Stimulated activated CD8-positive, alpha-beta memory T cell treated with anti-CD3 and anti-CD28 coated beads, Interleukin-2, amount 100 ng/mL, for 1 hour (primary cell): ENCODE measurements at places on chromosomes 2 and 18.

DNA sequence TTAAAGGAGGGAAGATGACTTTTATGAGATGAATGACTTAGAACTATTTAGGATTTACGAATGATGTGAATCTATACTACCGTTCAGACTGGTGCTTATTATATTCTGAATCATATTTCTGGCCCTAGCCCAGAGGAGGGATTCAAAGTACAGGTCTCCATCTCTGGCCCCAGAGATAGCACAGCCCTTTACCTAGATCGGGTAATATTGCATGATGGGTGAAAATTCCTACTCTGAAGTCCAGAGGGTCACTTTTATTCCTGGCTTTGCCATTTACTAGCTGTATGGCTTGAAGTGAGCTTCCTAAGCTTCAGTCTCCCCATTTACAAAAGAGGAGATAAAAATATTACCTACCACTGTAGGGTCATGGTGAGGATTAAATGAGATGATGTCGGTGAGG, 135.8 kb upstream of the OSR1 start:
- no peak for DNase-seq

- no peak for DNase-seq
Measured at GRCh38 chr2:32931945-32932709, 14.6 kb upstream of the LTBP1 start.

- DNase-seq: no peak
Measured at GRCh38 chr2:199405241-199405640, 52.5 kb downstream of the SATB2 start.

DNA sequence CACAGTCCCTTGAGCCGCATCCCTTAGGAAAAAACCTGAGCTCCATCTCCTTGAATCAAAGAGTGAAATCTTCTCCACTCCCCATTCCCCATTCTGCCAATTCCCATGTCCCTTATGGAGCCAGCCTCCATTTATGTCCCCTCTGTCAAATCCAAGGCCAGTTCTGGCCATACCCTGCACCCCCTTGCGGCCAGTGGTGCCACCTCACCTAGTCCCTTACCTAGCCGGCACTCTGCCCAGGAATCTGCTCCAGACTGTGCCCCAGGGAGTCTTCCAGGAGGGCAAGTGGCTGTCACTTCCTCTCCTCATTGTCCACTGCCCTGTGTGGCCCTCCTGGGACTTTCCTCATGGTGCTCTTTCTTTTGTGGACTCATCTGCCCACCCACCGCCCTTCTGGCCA, 195.4 kb upstream of the RMP24 start:
- no peak for DNase-seq

DNA sequence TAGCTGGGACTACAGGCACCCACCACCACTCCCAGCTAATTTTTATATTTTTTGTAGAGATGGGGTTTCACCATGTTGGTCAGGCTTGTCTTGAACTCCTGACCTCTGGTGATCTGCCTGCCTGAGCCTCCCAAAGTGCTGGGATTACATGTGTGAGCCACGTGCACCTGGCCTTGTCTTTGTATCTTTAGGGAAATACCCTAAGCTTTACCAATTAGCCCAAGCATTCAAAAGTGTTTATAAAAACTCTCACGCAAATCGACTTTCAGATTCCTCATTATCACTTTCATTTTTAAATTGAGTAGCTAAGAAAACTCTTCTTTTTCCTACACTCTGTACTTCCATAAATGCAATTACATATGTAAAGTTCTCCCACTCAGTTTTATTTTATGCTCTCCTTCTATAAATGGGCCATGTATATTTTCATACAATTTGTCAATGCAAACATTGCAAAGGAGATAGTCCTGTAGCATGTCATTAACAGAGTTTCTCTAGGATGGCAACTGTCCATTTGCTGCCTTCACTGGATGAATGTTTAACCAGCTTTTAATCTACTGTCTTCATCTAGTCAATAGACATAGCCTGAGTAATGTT, 326.2 kb upstream of the LRATD1 start:
- DNase-seq: no peak

GRCh38 chr2:196479350-196479749, 160.2 kb upstream of the CCDC150 start:
- DNase-seq: no peak

- DNase-seq: no peak
Measured at GRCh38 chr2:97889156-97889555, 106.6 kb downstream of the TMEM131 start.

- DNase-seq: no peak
Measured at GRCh38 chr2:61816480-61817355, 37.1 kb downstream of the FAM161A start.

GRCh38 chr2:7868836-7869235, 813.0 kb upstream of the ID2 start:
- DNase-seq: no peak

DNA sequence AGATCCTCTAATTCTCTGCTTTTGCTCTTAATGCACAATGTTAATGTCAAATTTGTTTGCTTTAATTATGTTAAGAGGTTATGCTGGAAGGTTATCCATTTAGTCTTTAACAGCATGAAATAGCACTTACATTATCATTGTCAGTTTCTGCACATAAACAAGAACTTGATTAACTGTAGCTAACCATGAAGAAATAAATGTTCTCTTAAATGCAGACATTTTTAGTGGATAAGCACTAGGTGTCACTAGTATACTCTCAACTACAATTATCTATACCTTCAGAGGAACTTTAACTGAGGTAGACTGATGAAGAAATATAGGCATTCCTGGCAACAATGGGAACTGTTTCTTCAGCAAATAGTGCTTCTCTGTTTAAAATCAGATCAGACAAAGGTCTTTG, 178.8 kb upstream of the CHST9 start:
- DNase-seq: no peak

GRCh38 chr2:97926946-97927345, 68.8 kb downstream of the TMEM131 start:
- DNase-seq: no peak

GRCh38 chr18:4286256-4286655, 168.9 kb downstream of the DLGAP1 start:
- no peak for DNase-seq

DNA sequence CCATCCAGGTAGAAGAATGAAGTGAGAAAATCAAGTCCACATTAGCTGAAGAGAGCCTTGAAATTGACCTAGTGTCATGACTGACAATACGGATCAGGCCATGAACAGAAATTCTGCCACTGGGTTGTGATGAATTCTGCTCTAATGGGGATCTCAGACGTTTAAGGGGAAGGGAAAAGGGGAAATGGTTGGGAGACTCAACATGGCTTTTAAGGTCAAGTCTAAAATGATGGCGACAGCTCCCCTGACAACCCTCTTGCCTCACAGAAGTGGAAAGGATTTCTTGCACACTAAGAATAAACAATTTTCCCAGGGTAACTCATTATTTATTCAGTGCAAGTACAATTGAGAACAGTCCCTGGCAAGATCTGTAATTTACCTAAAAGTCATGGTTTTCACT, 302.5 kb upstream of the ACVR2A start:
- no peak for DNase-seq

GRCh38 chr2:139850254-139850890, 1070.2 kb upstream of the NXPH2 start:
- DNase-seq: no peak
